ENCODE measurements at places on chromosomes 1 and 21.

DNA sequence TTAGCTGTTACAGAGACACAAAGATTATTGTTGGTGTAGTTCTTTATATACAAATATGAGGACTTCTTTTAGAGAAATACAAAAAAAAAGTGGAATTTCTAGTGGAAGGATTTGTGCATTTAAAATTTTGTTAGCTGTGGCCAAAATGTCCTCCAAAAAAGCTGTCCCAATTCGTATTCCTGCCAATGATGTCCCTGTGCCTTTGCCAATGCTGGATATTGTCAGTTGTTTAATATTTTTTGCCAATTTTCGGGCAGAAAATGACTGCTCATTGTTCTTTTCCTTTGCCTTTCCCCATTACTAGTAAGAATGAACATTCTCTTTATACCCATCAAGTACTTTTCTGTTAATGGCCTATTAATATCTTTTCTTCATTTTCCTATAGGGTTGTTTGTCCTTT, 110.0 kb upstream of the HOOK1 start:
- no peak for DNase-seq

- DNase-seq: no peak
Observed at GRCh38 chr1:116628448-116628847, 39.1 kb downstream of the IGSF3 start.

- DNase-seq: peak; percentile 45
Observed at GRCh38 chr1:32336963-32337675, 1.1 kb upstream of the MARCKSL1 start.

DNA sequence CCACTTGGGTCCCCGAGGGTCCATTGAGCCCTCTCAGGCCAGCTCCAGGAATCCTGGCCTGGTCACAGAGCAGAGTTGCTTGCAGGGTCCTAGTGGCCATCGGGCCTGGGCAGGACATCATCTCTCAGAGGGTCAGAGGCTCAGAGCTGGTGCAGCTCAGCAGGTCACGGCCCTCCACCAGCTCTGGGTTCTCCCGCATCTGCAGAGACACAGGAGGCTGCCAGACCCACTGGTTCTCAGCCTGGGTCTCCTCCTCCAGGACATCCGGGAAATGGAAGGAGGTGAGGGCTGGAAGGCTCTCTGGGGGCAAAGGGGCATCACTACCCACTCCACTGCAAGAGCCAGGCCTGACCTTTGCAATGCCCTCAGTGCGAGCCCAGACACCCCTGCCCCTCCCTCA, 6.5 kb downstream of the TMEM54 start:
- no peak for DNase-seq

DNA sequence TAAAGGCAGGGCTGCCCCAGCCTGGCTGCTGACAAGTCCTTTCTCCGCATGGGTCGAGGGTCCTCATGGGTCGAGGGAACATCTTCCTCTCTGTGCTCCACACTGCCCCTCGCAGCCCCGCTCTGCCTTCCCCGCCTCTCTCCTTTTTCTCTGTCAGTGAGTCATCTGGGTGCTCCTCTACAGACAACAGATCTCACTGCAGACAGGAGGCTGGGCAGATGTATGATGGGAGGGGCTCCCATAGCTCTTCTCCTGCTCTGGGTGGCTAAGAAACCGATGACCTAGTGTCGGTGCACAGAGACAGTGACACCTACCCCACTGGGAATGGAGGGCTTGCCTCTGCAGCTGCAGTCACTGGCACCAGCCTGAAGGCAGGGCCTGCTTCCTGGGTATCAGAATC, 5.5 kb downstream of the KCNA10 start:
- no peak for DNase-seq

GRCh38 chr1:1397839-1398523, 1.2 kb downstream of the CCNL2 start:
- DNase-seq: no peak

GRCh38 chr21:36134803-36135390, at the start of gene CBR3:
CBR3 (plus strand) TSS chr21:36135079; CDS start chr21:36135193, 114 bp downstream.
- DNase-seq: peak; percentile 45

DNA sequence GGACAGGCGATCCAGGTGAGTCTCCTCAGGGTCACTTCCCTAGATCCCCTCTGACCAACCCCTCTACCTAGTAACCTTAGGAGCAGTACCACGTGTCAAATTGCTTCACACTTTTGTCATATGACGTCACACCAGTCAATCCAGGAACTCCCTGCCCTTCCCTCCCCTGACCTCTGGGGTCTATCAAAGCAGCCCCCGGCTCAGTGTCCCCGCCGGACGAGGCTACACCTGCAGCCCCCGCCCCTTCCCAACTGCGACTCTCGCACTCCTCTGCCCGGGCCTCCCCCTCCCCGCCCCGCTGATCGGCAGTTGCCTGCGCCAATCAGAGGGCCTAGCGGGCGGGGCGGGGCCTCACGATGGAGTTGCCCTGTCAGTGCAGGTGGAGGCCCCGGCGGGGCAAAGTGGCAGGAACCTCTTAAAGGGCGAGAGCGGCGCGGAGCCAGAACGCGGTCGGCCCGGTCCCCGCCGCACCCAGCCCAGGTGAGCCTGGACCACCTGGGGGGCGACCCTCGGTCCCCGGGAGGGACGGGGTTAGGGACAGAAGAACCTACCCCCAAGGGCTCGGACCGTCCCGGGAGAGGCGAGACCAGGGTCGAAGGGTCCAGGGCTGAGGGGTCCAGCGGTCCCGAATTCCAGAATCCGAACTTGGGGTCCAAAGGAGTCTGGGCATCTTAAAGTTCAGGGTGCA, 27.5 kb upstream of the EPB41 start:
- DNase-seq: peak; percentile 90

DNA sequence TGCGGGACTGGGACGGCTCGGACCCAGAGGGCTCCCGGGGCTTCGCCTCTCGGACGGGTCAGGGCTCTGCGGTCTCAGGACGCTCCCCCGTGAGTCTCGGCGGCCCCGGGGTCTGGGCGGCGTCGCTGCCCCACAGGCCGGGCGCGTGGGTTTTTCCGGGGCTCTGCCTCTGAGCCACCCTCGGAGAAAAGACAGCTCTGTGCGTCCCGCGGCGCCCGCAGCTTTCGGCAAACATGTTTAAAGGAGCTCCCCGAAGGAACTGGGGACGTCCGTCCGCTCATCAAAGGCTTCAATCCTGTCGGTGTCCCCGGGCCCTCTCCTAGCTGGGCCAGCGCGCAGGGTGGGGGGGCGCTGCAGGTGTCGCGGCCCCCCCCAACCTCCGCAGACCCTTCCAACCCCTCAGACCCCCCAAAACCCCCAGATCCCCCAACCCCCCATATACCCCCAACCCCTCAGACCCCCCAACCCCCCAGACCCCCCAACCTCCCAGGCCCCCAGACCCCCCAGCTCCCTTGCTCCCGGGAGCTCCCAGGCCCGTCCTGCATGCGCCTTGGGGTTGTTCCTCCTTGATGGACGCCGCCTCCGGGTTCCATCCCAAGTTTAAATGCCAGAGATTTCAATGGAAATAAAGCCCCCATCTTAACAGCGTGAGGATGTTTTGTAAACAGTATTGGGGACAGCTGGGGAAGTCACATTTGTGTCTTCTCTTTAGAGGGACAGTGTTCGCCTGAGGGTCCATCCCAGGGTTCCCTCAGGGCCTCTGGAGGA, 996 bp upstream of the C1orf159 start:
- peak; percentile 38 for DNase-seq

- no peak for DNase-seq
Observed at GRCh38 chr1:109379422-109379821, 18.3 kb downstream of the SORT1 start.

- DNase-seq: peak; percentile 9
Observed at GRCh38 chr1:232923739-232924386, 26.5 kb upstream of the NTPCR start.

DNA sequence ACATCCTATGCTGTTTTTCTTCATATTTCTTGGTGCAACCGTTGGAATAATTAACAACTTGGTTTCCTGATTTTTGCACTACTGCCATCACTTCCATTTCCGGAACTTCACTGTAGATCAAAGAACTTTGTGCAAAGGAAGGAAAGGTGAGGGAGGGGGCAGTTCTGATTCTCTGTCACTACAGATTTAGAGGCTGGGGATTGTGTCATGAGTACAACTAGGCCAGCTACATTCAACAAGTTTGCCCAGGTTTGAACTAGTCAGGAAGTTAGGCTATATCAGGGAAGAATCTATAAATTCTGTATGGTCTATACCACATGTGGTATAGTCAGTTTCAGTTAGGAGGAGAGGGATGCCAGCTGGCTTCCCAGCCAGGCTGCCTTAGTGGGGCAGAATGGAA, 84.2 kb downstream of the RGL1 start:
- DNase-seq: no peak

- no peak for DNase-seq
Observed at GRCh38 chr1:230120921-230121381, 53.9 kb downstream of the GALNT2 start.

DNA sequence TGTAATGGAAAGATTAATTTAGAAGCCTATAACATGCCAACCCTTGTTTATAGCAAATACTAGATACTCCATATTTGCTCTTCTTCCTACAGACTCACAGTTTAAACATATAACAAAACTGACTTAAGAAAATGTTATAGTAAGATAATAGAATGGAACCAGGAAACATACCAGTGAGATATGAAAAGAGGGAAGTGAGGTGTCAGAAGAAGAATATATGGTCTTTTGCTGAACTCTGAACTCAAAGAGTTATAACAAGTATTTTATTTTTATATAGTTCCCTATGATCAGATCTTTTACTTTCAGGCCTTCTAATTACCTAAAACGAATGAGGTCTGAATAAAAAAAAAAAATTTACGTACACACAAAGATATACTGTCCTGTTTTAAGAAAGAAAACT, 20.9 kb downstream of the TMED5 start:
- DNase-seq: no peak

DNA sequence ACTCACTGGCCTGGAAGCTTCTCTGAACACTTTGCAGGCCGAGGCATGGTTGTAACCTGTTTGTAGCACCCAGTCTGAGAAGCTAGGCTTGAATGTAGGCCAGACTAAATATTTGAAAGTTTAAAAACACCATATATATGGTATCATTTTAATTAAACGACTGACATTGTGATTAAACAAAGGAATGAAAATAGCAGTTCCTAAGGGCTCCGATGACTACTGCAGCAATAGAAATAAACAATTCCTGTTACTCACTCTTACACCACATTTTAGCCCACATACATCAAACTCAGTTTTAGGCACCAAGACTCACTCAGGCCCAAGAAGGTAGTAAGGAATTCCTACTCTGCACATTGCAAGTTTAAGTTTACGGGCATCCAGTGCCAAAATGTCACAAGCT, 281.2 kb downstream of the AKT3 start:
- no peak for DNase-seq

GRCh38 chr1:73947009-73947408, 251.0 kb downstream of the LRRIQ3 start:
- no peak for DNase-seq

- DNase-seq: no peak
Observed at GRCh38 chr1:232250838-232251237, 379.1 kb downstream of the SIPA1L2 start.

- DNase-seq: no peak
Observed at GRCh38 chr1:240319998-240320397, 228.3 kb downstream of the FMN2 start.

DNA sequence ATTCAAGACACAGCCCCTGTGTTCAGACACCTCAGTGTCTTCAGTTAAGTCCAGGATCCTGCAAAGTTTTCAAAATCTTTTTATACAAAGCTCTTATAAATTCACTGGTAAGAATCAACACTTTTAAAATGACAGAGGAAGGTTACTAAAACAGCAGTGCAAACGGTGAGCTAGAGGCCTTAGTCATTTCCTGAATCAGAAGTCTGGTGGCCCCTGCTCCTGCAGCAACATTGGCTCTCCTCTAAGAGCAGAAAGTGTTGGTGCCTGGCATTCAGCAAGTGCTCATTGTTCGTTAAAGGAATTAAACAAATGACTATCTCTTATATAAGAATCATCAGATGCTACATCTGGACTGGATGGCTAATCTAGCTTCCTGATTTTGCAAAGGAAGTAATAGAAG, 282.9 kb downstream of the PTGER3 start:
- DNase-seq: no peak

DNA sequence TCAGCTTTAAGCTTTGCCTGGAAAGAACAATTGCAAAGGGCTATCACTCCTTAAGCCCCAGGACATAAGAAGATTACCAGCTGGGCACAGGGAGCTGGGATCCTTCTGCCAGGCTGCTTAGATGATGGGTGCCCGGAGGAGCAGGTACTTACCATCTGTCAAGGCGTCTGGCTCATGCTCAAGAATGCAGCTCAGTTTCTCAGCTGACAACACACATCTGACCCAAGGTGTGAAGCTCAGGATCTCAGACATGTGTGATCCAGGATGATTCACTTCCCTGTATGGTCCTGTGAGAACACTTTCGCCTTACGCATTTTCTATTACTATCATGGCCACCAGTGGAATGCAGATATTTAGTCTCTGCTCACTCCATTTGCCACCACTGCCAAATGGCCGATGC, 14.7 kb upstream of the DISC1 start:
- DNase-seq: no peak

DNA sequence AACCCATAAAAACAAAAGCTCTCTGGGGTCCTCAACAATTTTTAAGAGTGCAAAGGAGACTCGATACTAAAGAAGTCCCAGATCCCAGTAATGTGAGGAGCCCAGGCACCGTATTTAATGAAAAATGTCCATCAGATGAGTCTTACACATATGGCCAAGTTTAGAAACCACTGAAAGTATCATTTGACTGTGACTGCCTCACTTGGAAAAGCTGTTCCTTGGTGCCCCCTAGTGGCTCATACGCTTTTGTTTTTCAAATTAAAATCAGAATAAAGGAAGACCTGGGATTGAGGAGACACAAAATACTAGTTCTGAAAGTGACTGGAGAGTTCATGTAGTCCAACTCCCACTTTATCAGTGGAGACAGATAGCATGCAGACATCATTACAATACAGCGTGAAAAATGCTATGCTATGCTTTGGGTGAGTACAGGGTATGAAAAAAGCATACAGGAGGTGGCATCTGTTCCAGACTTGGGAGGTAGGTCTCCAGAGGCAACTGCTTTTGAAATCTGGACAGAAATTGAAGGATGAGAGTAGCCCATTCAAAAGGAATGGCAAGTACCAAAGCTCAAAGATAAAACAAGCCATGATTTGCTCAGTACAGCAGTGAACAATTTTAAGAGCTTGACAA, 33.8 kb downstream of the GDAP2 start:
- DNase-seq: peak; percentile 55

DNA sequence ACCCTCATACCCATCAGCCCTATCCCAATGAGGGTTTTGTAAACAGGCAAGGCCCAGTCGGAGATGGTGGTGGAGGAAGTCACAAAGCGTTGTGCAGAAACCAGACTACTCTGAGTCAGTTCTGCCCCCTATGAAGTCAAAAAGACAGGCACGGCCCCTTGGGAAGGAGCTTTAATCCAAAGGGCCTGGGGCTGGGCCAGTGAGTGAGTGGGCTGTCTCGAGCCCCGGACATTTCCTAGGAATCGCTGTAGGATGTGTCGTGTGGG, 442 bp upstream of the AHCYL1 start:
- no peak for DNase-seq

DNA sequence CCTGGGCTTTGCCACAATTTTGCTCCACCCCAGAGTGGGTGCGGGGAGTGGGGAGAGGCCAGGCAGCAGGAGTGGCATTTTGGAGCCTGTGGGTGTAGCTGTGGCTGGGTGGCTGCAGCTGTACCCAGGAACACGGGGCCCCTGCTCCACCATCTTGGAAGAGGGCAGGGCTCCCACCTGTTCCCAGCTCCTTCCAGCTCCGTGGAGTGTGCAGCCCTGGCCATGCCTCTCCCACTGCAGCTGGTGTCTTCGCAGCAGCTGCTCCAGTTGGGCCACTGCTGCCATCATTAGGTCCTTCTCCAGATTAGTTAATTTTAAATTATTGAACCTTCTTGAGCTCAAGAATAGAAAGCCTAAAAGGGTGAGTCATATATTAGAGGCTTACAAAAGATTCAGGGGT, 17.6 kb downstream of the FAM20B start:
- no peak for DNase-seq

- DNase-seq: no peak
Observed at GRCh38 chr1:101308935-101309333, 72.1 kb downstream of the S1PR1 start.

GRCh38 chr1:70847013-70847412, 200.6 kb downstream of the PTGER3 start:
- DNase-seq: no peak
